ENCODE measurements at places on chromosomes 13 and 19.
A peak's percentile ranks its signal among the peaks of the same experiment; 100 is the strongest.

GRCh38 chr19:55389386-55390317, 3.9 kb downstream of the RPL28 start:
- DNase-seq, result no peak
- H3K4me1 ChIP-seq, result peaks cover 39% of the 10 kb centered on the region
- peak overlapping the region; percentile 92 for H3K4me3 ChIP-seq
- H3K27ac ChIP-seq, result peak overlapping the region; percentile 99
- peaks cover 65% of the 10 kb centered on the region for H3K36me3 ChIP-seq

DNA sequence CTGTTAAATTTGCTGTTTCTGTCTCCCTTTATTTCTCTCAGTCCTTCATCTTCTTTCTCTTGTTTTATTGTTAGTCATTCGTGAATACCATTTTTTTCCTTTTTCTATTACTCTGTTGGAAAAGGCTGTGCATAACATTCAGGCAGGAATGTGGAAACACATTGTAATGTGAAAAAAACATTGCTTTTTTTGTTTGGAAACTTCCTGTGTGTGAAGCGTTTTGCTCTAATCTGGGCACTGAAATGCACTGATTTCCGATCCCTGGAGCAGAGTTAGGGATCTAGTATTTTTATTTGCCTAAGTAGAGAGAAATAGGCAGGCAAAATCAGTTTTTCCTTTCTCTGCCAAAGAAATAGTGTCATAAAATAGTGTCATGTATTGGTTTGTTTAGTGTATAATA, 155.5 kb downstream of the PCCA start:
- H3K4me3 ChIP-seq, result no peak overlapping the region
- no peak overlapping the region for H3K27ac ChIP-seq
- no peaks in the 10 kb centered on the region for H3K4me1 ChIP-seq
- no peaks in the 10 kb centered on the region for H3K27me3 ChIP-seq
- no peak for DNase-seq

DNA sequence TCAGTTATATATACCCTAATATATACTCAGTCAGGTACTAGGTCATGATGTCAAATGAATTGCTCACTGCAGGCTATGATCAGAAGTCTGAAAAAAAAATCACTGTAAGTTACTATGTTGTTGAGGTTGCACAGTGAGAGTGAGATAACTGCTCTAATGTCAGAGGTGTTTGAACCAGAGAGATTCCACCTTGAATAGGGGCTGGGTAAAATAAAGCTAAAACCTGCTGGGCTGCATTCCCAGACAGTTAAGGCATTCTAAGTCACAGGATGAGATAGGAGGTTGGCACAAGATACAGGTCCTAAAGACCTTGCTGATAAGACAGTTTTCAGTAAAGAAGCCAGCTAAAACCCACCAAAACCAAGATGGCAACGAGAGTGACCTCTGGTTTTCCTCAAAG, 10.2 kb downstream of the EPSTI1 start:
- no peak overlapping the region for H3K27ac ChIP-seq
- H3K27me3 ChIP-seq, result no peaks in the 10 kb centered on the region
- H3K4me1 ChIP-seq, result peaks cover 39% of the 10 kb centered on the region
- H3K4me3 ChIP-seq, result no peak overlapping the region
- no peak for DNase-seq

GRCh38 chr13:73937441-73937840, 196.8 kb downstream of the KLF12 start:
- peaks cover 46% of the 10 kb centered on the region for H3K36me3 ChIP-seq
- H3K27me3 ChIP-seq, result no peaks in the 10 kb centered on the region
- no peak for DNase-seq
- peaks cover 78% of the 10 kb centered on the region for H3K4me1 ChIP-seq
- no peak overlapping the region for H3K27ac ChIP-seq

- H3K27me3 ChIP-seq, result peaks cover 30% of the 10 kb centered on the region
- H3K27ac ChIP-seq, result no peak overlapping the region
- peaks cover 9% of the 10 kb centered on the region for H3K4me1 ChIP-seq
Observed at GRCh38 chr13:43374621-43375020, 351.2 kb downstream of the DNAJC15 start.

All from activated T-cell treated with anti-CD3 and anti-CD28 coated beads, Interleukin-2, amount 50 U/mL, for 24 hours (primary cell).